ENCODE measurements at places on chromosomes 7 and 10. TPM values are rescaled to one million over a fixed set of nuclear protein-coding genes. Genes with fewer than 3 reads are reported as not detected.

GRCh38 chr7:128794020-128794419 is 2.3 kb downstream of the CCDC136 start:
- H3K36me3 ChIP-seq = no peaks in the 10 kb centered on the region
- H3K27me3 ChIP-seq = no peaks in the 10 kb centered on the region
- no peak for DNase-seq
- H3K4me3 ChIP-seq = no peak overlapping the region
- no peak overlapping the region for H3K27ac ChIP-seq

Gene GNGT1
- total RNA-seq = not detected

GRCh38 chr7:42315631-42316030 is 78.6 kb upstream of the GLI3 start:
- H3K27me3 ChIP-seq = no peaks in the 10 kb centered on the region
- H3K4me1 ChIP-seq = no peaks in the 10 kb centered on the region

Gene KEL
- 2.2 TPM for total RNA-seq

DNA sequence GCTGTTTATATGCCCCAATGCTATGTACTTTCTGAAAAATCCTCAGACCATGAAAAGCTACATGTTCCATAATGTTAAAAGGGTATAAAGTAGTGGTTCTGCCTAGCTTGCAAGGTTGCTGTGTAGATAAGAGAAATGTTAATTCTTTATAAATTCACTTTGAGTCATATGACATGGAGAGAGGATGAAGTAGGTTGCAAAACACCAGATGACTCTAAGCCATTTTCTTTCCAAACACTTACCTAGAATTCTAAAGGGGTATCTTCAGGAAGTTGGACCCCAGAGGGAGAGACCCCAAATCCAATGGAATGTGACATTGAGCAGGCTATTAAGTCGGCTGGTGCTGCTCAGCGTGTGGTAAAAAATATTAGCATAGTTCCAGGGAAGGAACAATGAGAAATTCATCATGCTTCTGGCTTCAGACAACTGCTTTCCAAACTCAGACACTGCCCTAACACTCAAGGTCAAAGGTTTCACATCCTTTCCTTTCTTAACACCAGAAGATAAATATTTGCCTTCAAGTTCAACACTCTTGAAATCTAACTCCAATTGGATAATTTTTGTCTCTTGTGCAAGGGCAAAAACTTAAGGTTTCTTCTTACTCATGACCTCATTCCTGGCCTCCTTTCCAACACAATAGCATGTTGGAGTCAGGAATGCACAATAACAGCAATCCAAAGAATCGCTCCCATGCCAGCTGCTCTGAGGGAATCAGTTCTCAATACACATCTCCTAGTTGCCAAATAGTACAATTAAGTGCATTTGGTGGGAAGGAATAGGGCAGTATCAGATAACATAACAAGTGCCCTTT is 100.7 kb upstream of the AFAP1L2 start:
- H3K4me1 ChIP-seq = peaks cover 60% of the 10 kb centered on the region
- peak overlapping the region; percentile 58 for H3K27ac ChIP-seq
- H3K36me3 ChIP-seq = no peaks in the 10 kb centered on the region
- H3K4me3 ChIP-seq = no peak overlapping the region
- DNase-seq = no peak

GRCh38 chr10:44314802-44315460 is 70.0 kb downstream of the CXCL12 start:
- H3K27ac ChIP-seq = no peak overlapping the region
- H3K36me3 ChIP-seq = no peaks in the 10 kb centered on the region
- peaks cover 26% of the 10 kb centered on the region for H3K4me1 ChIP-seq

DNA sequence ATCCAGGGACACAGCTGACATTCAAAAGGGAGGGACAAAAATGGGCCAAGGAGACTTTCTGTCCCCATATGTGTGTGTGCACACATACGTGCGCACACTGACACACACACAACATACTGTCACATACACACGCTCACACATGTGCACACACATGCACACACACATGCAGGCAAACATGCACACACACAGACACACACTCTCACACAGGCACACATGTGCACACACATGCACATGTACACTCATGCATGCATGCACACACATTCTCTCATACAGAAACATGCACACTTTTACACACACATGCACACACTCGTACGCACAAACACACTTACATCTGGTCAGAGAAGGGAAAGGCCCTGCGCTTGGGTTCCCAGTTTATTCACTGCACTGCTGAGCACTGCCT is 155.1 kb upstream of the MKI67 start:
- no peak overlapping the region for H3K4me3 ChIP-seq
- no peaks in the 10 kb centered on the region for H3K36me3 ChIP-seq
- H3K27me3 ChIP-seq = no peaks in the 10 kb centered on the region
- no peak for DNase-seq
- no peaks in the 10 kb centered on the region for H3K4me1 ChIP-seq
- no peak overlapping the region for H3K27ac ChIP-seq

Gene CALHM1
- total RNA-seq = not detected

GRCh38 chr7:133587903-133588302 is 335.0 kb downstream of the EXOC4 start:
- no peaks in the 10 kb centered on the region for H3K4me1 ChIP-seq
- H3K27ac ChIP-seq = no peak overlapping the region
- H3K4me3 ChIP-seq = no peak overlapping the region
- H3K36me3 ChIP-seq = no peaks in the 10 kb centered on the region

Gene ANKRD7
- 1.5 TPM for total RNA-seq

- no peak overlapping the region for H3K27ac ChIP-seq
- no peak overlapping the region for H3K4me3 ChIP-seq
- H3K36me3 ChIP-seq = no peaks in the 10 kb centered on the region
- H3K4me1 ChIP-seq = no peaks in the 10 kb centered on the region
- H3K27me3 ChIP-seq = no peaks in the 10 kb centered on the region
Observed at GRCh38 chr10:101273741-101274140, 44.5 kb upstream of the LBX1 start.

DNA sequence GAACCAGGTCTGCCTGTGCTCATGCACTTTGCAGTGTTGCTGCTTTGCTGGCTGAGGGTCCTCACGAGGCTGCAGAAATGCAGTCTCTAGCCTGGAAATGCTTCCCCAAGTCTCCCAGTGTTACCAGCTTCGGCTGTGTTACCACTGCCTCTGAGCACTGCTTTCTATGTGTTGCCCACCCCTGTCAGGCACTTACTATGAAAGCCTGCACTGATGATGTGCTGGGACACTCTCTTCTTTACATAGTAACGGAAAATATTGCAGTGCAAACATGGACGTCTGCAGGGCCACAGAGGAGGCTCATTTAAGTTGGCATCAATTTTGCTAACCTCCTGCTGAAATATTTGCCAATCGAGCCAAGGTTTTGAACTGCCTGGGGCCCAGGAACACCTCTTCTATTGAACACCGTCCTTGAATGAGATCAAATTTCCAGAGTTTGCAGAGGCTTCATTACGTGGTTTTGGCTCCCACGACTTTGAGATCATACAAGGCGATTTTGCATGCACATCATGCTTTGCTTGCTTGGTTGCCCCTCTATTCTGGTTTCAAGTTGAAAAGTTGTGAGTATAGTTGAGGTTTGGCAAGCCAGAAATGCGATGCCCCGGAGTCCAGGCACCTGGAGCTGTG is 404.7 kb upstream of the PODXL start:
- no peak overlapping the region for H3K4me3 ChIP-seq
- H3K27ac ChIP-seq = no peak overlapping the region
- no peaks in the 10 kb centered on the region for H3K4me1 ChIP-seq
- no peaks in the 10 kb centered on the region for H3K36me3 ChIP-seq

GRCh38 chr7:107579885-107580715 is at the start of gene BCAP29:
Gene BCAP29, plus strand, starts transcription at chr7:107580246. Its CDS starts 527 bp downstream, at chr7:107580773.
- peaks cover 15% of the 10 kb centered on the region for H3K4me1 ChIP-seq
- peak within 1 kb of the TSS; percentile 98 for H3K27ac ChIP-seq
- H3K4me3 ChIP-seq = peak within 1 kb of the TSS; percentile 69
- no peak for DNase-seq
- H3K27me3 ChIP-seq = no peaks in the 10 kb centered on the region
- no peaks in the 10 kb centered on the region for H3K36me3 ChIP-seq

DNA sequence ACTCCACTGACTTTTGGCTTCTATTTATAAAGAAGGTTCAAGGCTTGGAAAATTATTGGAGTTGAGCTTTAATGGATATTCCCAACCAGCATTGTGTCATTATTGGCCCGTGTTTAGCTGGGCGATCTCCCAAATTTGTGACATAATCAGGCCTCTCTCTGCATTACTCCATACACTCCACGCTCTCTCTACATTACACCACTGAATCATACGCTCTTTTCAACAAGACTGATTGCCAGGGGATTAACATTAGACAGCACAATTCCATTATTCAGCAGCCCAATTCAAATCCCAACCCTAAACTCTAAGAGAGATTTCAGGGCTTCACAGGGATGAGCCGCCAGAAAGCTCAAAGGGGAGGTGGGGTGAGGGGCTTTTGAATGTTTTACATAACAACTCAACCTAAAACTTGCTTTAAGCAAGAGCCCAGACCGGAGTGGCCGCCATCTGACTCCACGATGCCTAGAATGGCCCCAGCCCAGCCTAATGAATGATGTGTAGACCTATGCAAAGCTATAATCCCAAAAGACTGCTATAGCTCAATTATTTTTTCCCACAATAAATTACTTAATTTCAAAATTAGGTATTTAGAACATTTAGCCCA is 61.8 kb downstream of the FGFR2 start:
- no peak overlapping the region for H3K4me3 ChIP-seq
- H3K27ac ChIP-seq = no peak overlapping the region
- DNase-seq = no peak
- no peaks in the 10 kb centered on the region for H3K36me3 ChIP-seq
- H3K27me3 ChIP-seq = no peaks in the 10 kb centered on the region

DNA sequence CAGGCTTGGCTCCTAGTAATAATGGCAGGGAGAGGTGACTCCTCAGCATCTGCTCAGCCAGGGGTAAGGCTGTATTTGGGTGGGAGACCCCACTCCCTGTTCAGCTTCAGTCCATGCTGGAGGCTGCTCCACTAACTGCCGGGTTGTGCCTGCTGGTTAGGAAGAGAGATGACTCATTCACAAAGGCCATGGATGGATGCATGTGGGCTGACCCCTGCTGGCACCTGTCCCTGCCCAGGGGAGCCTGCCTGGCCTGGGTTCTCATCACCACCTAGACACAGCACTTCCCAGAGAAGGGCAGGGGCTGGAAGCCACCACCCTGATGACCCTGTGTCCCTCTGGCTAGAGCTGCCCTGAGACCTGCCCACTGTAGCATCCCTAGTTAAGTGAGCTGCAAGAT is 59.0 kb downstream of the VSTM4 start:
- H3K4me1 ChIP-seq = peaks cover 70% of the 10 kb centered on the region
- no peak overlapping the region for H3K27ac ChIP-seq
- H3K4me3 ChIP-seq = no peak overlapping the region
- no peak for DNase-seq
- no peaks in the 10 kb centered on the region for H3K27me3 ChIP-seq

- no peaks in the 10 kb centered on the region for H3K4me1 ChIP-seq
- H3K27ac ChIP-seq = no peak overlapping the region
- H3K27me3 ChIP-seq = no peaks in the 10 kb centered on the region
- DNase-seq = no peak
- no peak overlapping the region for H3K4me3 ChIP-seq
- no peaks in the 10 kb centered on the region for H3K36me3 ChIP-seq
Observed at GRCh38 chr10:131354380-131354779, 42.9 kb upstream of the TCERG1L start.

Gene CDHR3
- total RNA-seq = 8.8 TPM

Gene RPP30
- 18.4 TPM for total RNA-seq

GRCh38 chr10:112791447-112791846 is 158.6 kb upstream of the TCF7L2 start:
- H3K36me3 ChIP-seq = no peaks in the 10 kb centered on the region
- H3K4me1 ChIP-seq = peaks cover 38% of the 10 kb centered on the region
- no peak overlapping the region for H3K4me3 ChIP-seq
- no peaks in the 10 kb centered on the region for H3K27me3 ChIP-seq
- DNase-seq = no peak

- no peaks in the 10 kb centered on the region for H3K4me1 ChIP-seq
- H3K27ac ChIP-seq = no peak overlapping the region
- H3K4me3 ChIP-seq = no peak overlapping the region
- DNase-seq = no peak
- H3K36me3 ChIP-seq = no peaks in the 10 kb centered on the region
Observed at GRCh38 chr7:142776206-142776844, 5.6 kb downstream of the PRSS2 start.

Gene PTTG1IP2
- total RNA-seq = not detected

Gene OR9A2
- total RNA-seq = not detected

Gene TRIP6
- 52.1 TPM for total RNA-seq
